ENCODE measurements at places on chromosomes 3 and 15.

DNA sequence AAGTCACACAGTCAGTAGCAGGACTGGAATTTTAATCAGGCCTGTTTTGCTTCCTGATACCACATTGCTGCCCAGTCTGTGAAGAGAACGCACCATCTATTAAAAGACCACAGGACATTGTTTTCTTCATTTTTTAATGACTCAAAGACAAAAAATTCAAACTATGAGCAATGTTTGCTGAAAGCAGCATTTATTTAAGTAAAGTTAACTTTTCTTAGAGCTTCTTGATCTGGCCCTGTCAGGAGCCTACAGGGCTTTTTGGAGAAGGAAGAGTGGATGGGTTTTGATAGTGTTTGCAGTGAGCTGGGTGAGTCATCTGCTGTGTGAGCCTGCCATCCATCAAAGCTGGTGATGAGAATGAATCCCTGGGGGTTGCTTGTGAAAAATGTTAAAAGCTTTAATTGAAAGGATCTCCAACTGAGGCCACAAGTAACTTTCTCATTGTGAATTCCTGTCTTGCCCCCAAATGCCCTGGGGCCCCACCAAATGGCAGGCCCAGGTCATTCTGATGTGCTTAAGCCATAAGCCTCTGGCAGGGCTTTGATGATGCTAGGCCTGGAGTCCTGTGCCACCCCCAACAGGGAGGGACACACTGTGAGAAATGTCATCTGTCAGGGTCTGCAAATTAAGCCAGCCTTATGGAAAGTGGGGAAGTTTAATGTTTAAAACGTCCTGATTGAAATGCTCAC lies 136.2 kb upstream of the PFN2 start:
- peak; percentile 94 for DNase-seq

DNA sequence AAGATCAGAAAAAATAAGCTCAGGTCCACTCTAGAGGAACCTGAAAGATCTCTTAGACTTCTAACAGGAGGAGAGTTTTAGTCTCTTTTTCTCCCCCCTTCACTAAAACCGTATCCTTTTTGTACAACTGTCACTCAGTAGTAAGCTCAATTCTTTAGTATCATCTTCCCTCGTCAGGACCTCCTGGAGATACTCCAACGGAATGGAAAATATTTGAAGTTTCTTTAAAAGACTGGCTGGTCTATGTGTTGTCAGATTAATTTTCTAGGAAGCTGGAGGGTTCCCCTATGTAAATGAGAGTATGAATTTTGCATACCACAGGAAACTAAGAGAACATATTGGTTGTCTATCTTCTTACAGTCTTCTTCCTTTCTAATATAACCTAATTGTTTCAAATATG lies 747.7 kb upstream of the CBLB start:
- no peak for DNase-seq

DNA sequence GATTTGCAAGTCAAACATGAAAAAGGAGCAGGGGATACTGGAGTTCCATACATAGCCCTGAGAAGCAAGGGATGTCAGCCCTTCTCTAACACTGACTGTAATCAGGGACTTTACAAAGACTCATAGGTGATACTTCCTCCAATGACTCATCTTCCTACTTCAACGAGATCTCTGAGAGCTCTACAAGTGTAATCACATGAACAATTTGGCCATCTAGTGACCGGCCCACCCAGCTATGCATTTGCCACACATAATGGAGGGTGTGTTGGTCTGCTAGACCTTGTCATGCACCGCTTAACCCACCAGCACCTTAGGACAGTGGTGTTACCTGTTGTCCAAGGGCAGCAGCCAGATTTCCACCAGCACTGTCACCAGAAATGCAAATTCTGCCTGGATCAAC lies 75.3 kb downstream of the NCEH1 start:
- DNase-seq = peak; percentile 53

GRCh38 chr15:45150481-45150880 lies 20.7 kb downstream of the DUOX1 start:
- DNase-seq = no peak

GRCh38 chr3:131702146-131702545 lies 199.4 kb upstream of the MRPL3 start:
- DNase-seq = no peak

- no peak for DNase-seq
These were observed 15.2 kb downstream of the EFCC1 start for GRCh38 chr3:129016356-129016719.

DNA sequence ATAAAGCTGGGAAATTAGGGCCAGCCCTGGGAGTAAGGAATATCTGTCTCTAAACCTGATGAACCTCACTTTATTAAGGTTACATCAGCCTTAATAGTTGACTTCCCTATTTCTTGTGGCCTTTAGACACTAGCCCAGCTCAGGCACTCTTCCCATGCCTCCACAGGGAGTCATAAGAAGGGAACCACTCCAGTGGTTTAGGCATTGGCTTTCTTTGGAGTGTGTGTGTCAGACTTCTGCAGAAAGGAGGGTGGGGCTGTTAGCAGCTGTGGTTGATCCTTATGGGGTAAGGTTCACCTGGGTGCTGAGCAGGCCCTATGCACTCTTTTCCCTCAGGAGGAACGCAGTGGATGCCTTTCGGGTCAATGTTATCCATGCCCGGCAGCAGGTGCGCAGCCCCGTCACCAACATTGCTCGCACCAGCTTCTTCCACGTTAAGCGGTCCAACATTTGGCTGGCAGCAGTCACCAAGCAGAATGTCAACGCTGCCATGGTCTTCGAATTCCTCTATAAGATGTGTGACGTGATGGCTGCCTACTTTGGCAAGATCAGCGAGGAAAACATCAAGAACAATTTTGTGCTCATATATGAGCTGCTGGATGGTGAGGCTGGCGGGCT lies 4.0 kb downstream of the AP2M1 start:
- peak; percentile 23 for DNase-seq

Data from iris pigment epithelial cell (primary cell).